ENCODE measurements at places on chromosomes 6 and 20.
A peak's percentile ranks its signal among the peaks of the same experiment; 100 is the strongest.

GRCh38 chr6:130913120-130913519 lies 85.9 kb downstream of the SMLR1 start:
- peak; percentile 14 for DNase-seq

GRCh38 chr6:140487586-140487985 lies 1113.1 kb upstream of the CITED2 start:
- DNase-seq: no peak

- no peak for DNase-seq
Measured at GRCh38 chr6:132804251-132804650, 5.8 kb upstream of the SLC18B1 start.

DNA sequence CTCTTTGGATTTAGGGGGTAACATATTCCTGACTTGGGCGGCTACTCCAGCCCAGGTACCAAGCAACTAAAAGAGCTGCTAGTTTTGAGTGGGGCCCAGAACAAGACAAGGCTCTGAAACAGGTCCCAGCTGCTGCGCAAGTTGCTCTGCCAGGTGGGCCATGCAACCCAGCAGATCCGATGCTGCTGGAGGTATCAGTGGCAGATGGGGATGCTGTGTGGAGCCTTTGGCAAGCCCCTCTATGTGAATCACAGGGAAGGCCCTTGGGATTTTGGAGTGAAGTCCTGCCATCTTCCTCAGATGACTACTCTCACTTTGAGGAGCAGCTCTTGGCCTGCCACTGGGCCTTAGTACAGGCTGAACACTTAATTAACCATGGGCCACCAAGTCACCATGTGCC lies 43.7 kb upstream of the VSX1 start:
- DNase-seq: no peak

GRCh38 chr6:107786179-107786578 lies 37.9 kb downstream of the SCML4 start:
- no peak for DNase-seq

GRCh38 chr6:107737397-107737793 lies 86.7 kb downstream of the SCML4 start:
- no peak for DNase-seq

DNA sequence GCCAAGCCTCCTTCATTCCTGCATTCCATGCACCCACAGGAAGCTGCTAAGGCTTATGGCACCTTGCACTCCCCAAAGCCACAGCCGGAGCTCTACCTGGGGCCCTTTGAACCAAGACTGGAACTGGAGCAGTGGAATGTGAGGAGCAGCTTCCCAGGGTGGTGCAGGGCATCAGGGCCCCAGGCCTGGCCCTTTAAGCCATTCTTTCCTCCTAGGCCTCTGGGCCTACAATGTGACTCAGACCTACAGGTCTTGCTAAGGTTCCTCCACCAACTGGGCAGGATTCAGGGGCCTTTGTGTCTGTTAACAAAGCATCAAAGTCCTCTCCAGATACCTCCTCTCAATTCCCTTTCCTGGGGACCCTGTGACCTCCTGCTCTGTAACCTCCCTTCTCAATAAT lies 36.2 kb downstream of the SF3B5 start:
- DNase-seq: no peak

GRCh38 chr20:48527771-48528170 lies 300.0 kb downstream of the PREX1 start:
- no peak for DNase-seq

GRCh38 chr6:43286980-43287716 lies 10.9 kb upstream of the SLC22A7 start:
- DNase-seq: no peak

- peak; percentile 76 for DNase-seq
Measured at GRCh38 chr6:35727231-35727934, 9.4 kb upstream of the ARMC12 start.

GRCh38 chr20:24853916-24854315 lies 95.2 kb upstream of the CST7 start:
- DNase-seq: no peak

DNA sequence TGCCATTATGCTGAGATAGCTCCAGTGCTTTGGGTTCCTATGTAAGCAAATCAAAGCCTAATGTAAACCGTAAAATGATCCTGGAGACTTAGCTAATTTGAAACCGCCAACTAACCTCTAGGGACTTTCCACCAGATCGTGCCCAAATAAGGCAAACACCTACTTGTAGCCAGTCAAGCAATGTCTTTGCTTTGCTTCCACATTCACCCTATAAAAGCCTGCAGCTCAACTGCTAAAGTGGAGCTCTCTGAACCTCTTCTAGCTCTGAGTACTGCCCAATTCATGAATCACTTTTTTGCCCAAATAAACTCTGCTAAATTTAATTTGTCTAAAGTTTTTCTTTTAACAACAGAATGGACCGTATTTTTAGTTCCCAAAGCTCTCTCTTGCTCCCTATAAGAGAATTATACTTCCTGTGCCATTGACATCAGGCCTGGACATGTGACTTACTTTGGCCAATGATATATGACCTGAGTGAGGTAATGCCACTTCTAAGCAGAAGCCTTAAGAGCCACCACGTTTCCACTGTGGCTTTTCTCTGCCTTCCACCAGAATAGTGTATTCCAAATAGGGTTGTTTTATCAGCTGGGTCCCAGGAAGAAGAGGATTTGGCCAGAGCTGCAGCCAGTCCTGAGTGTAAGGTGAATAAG lies 34.8 kb upstream of the PSMF1 start:
- no peak for DNase-seq

DNA sequence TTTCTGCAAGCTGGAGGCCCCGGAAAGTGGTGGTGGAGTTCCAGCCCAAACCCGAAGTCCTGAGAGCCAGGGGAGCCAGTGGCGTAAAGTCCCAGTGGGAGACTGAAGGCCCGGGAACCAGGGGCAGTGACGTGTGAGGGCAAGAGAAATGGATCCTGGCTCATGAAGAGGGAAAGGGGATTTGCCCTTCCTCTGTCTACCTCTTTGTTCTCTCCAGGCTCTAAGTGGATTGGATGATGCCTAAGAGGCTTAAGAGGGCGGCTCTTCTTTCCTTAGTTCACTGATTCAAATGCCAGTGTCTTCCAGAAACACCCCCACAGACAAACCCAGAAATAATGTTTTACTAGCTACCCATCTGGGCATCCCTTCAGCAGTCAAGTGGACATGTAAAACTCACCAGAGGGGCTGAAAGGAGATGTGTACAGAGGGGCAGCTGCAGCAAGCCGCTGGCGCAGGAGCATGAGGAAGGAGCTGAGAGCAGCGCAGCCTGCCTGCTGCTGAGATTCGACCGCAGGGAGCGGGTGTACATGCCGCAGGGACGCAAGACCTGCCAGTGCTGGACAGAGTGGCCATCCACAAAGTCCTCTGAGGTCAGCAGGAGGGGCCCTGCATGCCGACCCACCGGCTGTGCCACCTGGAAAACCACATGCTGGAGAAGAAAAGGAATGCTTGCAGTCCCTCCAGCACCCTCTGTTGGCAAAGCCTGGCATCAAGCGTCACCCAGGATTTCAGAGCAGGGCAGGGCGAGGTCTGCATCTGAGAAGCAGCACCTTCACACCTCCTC lies 29.5 kb downstream of the CDYL start:
- DNase-seq: peak; percentile 40

GRCh38 chr6:42078386-42078785 lies 28.1 kb downstream of the TAF8 start:
- DNase-seq: no peak

DNA sequence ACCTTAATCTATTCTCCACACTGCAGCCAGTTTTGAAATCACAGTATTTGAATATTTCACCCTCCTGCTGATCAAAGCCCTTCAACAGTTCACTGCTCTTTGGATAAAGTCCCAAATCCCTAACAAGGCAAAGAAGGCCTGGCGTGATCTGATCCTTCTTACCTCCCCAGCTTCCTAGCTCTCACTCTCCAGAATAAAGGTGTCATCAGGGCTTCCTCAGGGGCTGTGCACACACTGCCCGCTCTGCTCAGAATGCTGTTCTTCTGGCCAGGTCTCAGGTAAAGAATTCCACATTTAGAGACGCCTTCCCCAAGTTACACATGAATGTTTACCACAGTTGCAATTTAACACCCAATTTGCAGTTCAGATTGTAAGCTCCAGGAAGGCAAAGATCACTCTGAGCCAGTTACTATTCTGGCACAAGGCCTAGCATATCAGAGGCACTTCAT lies 58.9 kb upstream of the MCM9 start:
- no peak for DNase-seq

GRCh38 chr6:169986171-169986847 lies 234.9 kb downstream of the ERMARD start:
- no peak for DNase-seq
